NCI-H2081 treated with DMSO at 0.1 percent for 48 hours (cell line): ENCODE measurements at places on chromosomes 2 and 18.

DNA sequence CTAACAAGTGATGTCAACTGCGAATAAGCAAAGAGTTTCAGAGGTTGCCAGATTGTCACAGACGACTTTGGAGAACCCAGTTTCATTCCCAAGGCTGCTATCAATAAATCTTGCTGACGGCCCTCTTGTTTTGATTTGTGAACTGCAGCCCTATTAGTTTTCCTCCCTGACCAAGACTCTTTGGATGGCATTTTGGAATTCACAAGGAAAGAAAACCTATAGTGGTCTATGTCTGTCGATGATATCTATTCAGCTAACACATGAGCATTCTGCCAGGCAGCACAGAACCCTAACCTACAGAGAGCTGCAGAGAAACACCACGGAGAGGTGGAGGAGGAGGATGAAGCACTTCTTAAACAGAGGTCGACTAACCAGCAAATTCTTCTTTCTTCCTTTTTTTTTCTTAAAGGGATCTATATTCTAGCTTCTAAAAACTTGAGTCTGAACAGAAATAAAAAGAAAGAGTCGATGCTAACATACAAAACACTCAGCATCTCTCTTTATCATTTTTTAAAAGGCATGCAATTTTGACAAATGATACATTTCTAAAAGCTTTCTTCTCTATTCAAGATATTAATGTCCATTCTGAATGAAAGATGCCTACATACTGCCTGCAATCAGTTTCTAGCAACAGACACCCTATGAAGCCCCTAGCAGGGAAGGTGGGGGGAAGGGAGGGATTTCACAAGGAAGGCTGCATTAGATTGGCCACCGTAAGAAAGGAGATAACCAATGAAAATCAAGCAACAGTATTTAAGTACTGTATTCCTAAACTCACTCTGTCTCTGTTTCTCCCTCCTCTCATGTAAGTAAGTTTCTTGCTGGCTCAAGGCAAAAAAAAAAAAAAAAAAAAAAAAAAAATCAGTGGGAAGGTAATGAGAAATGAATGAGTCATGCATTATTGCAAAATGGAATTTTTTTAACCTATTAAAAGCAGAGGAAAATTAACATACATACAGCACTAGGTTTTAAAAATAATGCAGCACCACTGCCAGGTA, 83.0 kb upstream of the CHRNA1 start:
- no peak for DNase-seq

DNA sequence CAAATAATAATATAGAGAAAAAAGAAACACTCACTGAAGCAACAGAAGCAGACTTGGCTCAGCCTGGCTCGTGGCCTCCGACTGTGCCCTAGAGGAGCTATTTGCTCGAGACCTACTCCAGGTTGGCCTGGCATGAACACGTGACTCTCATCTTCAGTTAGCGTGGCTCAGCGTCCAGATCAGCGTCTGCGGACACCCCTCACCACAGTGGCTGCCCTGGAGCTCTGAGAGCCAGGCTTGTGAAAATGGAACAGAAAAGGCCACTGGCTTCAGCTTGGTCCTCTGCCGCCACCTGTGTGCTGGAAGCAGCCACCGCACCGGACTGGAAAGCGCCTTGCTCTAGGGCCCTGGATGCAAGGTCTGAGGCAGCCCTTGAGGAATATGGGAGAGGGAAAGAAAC, 1184.0 kb upstream of the GYPC start:
- no peak for DNase-seq

DNA sequence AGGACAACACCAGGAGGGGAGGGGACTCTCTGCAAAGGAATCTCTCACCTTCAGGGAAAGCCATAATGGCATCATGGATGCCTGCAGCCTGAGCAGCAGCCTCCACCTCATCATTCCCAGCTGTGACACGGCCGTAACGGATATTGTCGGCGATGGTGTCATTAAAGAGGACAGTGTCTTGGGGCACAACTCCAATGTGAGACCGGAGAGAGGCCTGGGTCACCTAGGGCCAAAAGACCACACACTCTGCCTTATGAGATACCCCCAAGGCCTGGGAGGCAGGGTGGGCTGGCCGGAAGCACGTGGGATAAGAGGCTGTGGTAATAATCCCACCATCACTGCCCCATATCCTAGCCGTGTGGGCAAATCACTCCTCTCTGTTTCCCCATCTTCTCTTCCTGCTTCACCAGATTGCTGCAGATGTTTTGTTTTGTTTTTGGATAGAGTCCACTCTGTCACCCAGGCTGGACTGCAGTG, 4.3 kb downstream of the ZFAND2B start:
- DNase-seq: no peak

DNA sequence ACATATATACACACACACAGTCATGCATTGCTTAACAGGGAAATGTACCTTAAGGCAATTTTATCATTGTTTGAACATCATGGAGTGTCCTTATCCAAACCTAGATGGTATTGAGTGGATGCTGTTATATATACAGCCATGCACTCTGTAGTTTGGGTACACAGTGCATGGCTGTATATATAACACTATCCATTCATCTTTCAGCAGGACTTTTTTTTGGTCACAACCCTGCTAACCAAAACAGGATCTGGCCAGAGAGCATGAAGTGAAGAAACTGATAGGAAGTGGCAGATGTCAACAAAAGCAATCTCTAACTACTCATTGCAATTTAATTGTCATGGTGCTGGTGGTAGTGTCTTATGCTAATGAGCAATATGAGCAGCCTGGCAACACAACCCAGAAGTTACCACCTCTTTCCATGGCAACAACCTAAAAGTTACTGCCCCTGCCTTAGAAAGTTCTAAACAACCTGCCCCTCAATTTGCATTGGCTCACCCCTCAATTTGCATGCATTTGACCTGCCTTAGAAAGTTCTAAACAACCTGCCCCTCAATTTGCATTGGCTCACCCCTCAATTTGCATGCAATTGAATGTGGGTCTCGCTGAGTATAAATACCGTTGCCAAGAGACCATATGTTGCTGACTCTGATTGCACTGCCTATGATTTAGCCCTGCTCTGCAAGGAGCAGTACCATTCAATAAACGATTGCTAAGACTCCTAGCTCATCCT, 434.9 kb downstream of the DSEL start:
- DNase-seq: no peak

- no peak for DNase-seq
Measured at GRCh38 chr18:39969803-39970494, 1985.1 kb upstream of the PIK3C3 start.

DNA sequence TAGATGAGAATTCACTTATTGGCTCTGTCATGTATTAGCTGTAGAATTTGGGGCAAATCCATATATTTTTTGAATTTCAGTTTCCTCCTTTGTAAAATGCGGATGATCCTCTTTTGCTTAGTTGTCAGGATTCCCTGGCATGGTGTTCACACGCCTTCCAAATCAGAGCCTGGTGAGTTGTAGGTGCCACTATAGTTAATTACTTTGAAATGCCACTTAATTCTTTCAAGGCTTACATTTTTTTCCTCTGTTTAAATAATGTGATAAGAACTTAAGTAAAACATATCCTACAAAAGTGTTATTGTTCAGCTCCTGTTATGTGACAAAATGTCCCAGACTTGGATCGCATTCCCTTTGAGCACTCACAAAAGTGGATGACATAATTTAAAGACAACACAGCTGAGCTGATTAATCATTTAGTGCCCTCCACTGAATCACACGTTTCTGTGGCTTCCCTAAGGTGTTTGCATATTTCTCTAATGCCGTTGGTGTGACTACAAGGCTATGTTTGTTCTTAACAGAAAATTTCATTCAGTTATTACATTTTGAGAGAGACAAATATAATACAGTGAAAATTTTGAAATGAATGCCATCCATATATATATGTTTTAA, 471.2 kb upstream of the CHST9 start:
- no peak for DNase-seq

- no peak for DNase-seq
Measured at GRCh38 chr2:12918835-12919445, 202.2 kb downstream of the TRIB2 start.

- no peak for DNase-seq
Measured at GRCh38 chr2:163248376-163249253, 410.0 kb upstream of the KCNH7 start.
